ENCODE measurements at places on chromosomes 7 and 10.

- DNase-seq, result peak; percentile 76
These were observed 4.6 kb downstream of the BRI3 start for GRCh38 chr7:98286093-98286539.

DNA sequence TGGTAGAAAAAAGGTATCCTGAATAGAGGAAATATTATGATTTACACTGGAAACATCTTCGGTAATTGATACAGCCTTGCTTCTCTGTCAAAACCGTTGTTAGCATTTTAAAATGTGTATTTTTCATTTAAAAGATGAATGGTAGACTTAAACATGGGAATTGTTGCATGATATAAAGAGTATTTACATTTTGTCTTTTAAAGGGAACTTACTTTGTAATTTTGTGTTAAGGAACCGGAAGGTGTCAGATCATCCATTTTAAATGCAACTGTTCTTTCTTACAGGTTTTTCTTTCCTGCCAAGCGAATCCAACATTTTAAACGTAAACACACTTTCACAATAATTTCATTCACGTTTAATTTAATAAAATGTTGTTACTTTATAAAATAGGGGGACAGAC lies 1.8 kb upstream of the IGF2BP3 start:
- no peak for DNase-seq

- DNase-seq, result no peak
These were observed 18.6 kb downstream of the MLLT10 start for GRCh38 chr10:21552638-21553037.

GRCh38 chr7:114957444-114957843 lies 35.5 kb downstream of the MDFIC start:
- no peak for DNase-seq

- no peak for DNase-seq
These were observed 74.2 kb upstream of the INSIG1 start for GRCh38 chr7:155223503-155223902.

GRCh38 chr7:111510584-111511378 lies 51.5 kb downstream of the IMMP2L start:
- DNase-seq, result no peak

GRCh38 chr7:135368416-135369186 lies 135.0 kb downstream of the STRA8 start:
- no peak for DNase-seq

GRCh38 chr10:112359606-112360307 lies 14.2 kb upstream of the ACSL5 start:
- no peak for DNase-seq

GRCh38 chr7:110786328-110786965 lies 304.5 kb upstream of the LRRN3 start:
- DNase-seq, result no peak

- DNase-seq, result no peak
These were observed 1.9 kb upstream of the HSPA12A start for GRCh38 chr10:116744163-116744753.

DNA sequence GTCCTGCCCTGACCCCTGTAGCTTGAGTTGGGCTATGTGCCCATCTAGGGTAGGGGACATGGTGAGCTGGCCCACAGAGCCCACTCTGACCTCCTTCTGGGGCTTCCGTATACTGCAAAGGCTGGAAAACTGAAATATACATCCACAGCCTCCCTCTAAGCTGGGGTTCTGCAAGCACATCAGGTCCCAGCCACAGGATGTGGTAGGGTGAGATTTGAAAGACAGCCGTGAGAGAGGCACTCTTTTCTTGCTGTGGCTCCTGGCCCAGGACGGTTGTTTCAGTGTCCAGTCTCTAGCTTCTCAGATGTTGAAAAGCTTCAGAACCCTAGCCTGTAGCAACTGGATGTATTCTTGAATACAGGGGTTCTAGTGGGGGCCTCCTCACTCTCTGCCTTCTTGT lies 60.1 kb upstream of the ADRB1 start:
- DNase-seq, result no peak

DNA sequence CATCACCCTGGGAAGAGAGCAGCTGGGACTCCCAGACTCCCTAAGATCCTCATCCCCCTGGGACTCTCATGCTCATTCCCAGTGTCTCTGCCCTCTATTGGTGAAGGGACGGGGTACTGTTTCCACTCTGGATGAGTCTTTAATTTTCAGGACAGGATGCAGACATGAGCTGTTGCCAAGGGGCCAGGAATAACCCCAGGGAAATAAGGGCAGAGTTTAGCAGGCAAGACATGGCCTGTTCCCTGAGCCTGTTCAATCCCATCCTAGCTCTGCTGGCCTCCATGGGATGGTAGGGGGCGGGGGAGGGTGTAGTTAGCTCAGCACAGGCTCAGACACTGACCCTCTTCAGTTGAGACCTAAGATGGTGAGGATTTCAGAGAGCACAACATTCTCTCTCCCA lies 14.0 kb downstream of the C10orf105 start:
- DNase-seq, result no peak

DNA sequence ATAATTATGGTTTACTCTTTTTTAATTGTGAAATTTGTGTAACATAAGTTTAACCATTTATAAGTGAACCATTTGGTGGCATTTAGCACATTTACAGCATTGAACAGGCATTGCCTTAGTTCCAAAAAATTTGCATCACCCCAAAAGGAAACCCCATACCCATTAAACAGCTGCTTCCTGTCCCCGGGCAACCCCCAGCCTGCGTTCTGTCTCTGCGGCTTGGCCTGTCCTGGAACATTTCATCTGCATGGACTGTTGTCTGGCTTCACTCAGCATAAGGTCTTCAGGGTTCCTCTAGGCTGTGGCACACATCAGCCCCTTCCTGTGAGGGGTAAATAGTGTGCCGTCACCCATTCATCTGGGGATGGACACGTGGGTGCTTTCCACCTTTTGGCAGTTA lies 6.9 kb downstream of the RET start:
- DNase-seq, result no peak

- no peak for DNase-seq
These were observed 82.0 kb downstream of the KIF20B start for GRCh38 chr10:89783406-89783805.

- no peak for DNase-seq
These were observed 1.1 kb downstream of the TRRAP start for GRCh38 chr7:98879198-98879978.

GRCh38 chr7:81014266-81014665 lies 95.4 kb upstream of the SEMA3C start:
- no peak for DNase-seq

DNA sequence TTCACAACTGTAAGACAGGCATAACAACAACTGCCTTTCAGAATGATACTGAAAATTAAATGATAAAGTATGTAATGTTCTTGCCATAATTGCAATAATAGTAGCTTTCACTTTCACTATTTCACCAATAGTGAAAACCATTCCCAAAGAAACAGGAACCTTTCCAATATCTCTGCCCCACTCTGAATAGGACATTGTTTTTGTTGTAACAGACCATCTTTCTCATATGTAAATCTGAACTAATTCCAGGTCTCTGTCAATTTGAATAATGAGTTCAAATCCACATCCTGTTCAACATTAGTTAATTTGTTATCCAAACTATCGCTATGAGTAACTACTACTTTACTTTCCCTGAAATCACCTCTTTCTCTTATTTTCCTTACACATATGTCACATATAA lies 148.0 kb downstream of the LRRN3 start:
- no peak for DNase-seq

GRCh38 chr10:119991816-119992215 lies 99.3 kb downstream of the SEC23IP start:
- DNase-seq, result no peak

- no peak for DNase-seq
These were observed 37.6 kb downstream of the PPIF start for GRCh38 chr10:79384773-79385391.

DNA sequence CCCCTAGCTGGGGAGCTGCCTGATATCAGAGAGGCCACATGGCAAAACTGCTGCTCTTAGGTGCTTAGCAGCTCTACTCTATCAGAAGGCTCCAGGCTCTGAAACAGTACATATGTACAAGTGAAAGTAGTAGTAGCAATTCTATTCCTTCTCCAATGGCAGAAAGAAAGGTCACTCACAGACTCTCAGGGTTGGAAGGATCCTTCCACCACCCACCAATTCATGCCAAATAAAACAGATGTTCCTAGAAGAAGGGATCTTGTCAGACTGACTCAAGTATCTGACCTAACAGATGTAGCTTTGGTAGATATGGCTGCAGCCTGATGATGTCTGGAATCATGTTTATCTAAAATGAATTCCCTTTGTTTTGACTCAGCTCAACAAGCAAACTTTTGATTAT lies 8.0 kb upstream of the ALDH18A1 start:
- no peak for DNase-seq

DNA sequence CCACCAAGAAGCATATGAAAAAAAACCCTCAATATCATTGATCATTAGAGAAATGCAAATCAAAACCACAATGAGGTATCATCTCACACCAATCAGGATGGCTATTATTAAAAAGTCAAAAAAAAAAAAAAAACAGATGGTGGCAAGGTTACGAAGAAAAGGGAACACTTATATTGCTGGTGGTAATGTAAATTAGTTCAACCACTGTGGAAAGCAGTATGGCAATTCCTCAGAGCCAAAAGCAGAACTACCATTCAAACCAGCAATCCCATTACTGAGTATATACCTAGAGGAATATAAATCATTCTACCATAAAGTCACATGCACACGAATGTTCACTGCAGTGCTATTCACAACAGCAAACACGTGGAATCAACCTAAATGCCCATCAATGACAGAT lies 46.0 kb downstream of the CNOT4 start:
- no peak for DNase-seq

DNA sequence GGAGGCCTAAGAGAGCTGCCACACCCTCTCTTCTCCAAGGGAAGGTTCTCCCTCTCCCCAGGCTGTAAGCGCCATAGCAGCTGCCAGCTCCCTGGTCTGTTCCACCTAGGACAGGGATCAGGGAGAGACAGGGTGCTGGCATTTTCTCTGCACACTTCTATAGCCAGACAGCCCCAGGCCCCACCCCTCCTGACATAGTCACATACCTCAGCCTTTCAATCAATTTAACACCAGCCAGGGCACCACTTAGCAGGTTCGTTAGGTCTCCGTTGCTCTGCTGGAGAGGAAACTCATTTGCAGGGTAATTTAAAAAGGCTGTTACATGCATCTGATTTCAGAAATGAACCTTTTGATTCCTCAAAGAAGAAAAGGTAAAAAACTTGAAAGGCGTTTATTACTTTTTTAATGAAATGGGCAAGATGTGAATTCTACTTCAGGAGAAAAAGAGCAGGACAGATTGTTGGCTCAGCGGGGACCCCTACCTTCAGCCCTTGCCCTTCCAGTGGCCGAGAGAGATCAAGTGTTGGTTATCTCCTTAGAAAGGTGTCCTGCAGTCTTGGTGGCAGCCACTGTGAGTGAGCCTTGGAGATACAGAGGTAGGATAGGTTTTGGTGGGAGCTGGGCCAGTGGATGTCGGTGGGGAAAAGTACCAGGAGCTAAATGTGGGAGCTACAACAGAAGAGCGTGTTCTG lies 180.5 kb upstream of the GALNT17 start:
- no peak for DNase-seq

DNA sequence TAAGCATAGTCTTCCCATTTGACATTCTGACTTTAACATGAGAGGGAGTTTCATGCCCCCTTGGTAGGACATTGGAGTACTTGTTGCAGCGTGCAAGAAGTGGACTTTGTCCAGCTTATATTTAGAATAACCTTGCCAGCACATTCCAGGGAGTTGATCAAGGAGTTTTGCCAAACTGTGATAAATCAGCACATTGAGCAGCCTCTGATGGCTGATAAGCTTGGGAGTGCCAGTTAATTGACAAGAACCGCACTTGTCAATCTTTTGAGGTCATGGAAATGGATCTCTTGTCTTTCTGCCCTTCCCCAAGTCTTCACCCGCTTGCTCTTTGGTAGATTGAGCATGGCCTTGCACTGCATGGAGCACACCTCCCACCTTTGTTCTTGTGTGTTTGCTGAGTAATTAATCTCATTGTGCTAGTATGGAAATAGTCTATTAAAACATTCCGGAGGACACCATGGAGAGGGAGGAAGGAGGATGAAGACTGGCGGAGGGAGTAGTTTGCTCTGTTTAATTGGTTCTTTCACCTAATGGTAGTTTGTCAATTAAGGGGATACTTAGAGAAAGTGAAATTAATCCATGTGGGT lies 668.5 kb upstream of the GALNT17 start:
- DNase-seq, result no peak

DNA sequence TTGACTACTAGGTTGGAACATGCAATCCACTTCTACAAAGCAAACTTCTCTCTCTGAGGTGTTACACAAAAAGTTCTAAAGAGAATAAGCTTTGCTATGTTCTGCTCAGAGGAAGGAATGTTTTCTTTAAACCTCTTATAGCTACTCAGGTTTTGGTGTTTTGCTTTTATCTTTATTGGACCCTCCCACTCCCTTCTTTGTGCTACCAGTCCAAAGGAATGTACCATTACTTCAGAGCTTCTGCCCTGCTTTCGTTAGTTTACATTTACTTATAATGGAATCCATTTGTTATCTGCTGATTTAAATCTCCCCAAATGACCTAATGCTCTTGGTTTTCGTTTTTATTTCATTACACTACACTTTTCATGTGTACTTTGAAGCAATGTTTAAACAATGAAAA lies 154.9 kb downstream of the ATE1 start:
- DNase-seq, result no peak

- no peak for DNase-seq
These were observed 3.6 kb downstream of the ZSCAN21 start for GRCh38 chr7:100053215-100053614.

- no peak for DNase-seq
These were observed 29.3 kb upstream of the BNIP3 start for GRCh38 chr10:132011024-132011423.

DNA sequence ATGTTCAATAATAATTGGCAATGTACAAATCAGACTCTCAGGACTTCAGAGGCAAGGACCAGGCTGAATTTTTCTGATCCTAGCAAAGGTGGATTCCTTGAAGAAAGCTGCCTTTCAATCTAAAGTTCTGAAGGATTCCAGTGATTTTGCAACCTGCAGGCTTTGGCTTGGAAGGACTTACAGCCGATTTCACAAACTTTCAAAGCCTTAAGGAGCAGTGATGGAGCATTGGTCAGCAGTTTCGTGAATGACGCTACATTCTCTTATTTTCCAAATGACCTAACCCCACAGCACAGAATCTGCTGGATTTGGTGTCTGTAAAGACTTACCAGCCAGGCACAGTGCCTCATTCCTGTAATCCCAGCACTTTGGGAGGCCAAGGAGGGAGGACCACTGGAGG lies 167.5 kb downstream of the ARHGAP12 start:
- no peak for DNase-seq

GRCh38 chr10:28263136-28263857 lies 39.6 kb downstream of the MPP7 start:
- DNase-seq, result peak; percentile 59

DNA sequence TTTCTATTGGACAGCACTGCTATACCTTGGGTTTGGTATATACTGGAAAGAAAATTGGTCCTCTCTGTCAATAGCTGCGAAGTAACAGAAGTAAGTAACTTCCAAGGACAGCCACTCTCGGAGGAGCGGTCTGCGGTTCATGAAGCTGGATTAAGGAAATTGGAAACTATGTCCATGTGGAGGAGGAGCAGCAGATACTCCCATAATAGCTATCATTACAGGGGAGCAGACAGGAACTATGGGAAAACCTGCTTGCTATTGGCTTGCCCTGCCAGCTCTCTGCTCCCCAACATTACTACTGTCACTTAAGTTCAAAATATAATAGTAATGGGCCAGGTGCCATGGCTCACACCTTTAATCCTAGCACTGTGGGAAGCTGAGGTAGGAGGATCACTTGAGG lies 83.9 kb upstream of the TRIL start:
- no peak for DNase-seq
